ENCODE measurements at places on chromosomes 11 and 22.

GRCh38 chr11:47437746-47438418 lies 11.1 kb downstream of the RAPSN start:
- no peak for DNase-seq

- DNase-seq, result no peak
Measured at GRCh38 chr11:41872870-41873269, 413.4 kb upstream of the LRRC4C start.

- no peak for DNase-seq
Measured at GRCh38 chr22:33653532-33654063, 266.7 kb downstream of the LARGE1 start.

GRCh38 chr11:129440028-129440713 lies 64.5 kb downstream of the BARX2 start:
- no peak for DNase-seq

DNA sequence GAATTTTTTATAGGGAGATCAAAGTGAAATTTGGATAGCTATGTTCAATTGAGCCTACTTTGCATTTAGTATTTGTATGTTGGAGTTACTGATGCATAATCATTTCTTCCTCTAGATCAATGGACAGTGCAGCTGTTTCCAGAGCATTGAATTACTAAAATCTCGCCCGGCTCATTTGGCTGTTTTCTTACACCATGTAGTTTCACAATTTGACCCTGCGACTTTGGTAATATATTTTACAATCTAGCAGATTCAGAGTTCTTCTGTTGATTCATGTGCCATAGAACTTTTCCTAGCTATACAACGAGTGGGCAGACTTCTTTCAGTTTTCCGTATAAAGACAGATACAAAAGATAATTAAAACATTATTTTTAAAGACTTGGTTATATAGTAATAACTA lies 70.0 kb upstream of the GRIK4 start:
- DNase-seq, result no peak

- DNase-seq, result no peak
Measured at GRCh38 chr22:23708270-23708669, 17.5 kb downstream of the RGL4 start.

- no peak for DNase-seq
Measured at GRCh38 chr22:25120093-25120561, 79.5 kb upstream of the CRYBB3 start.

- peak; percentile 42 for DNase-seq
Measured at GRCh38 chr22:50727678-50728522, 10.1 kb upstream of the ACR start.

DNA sequence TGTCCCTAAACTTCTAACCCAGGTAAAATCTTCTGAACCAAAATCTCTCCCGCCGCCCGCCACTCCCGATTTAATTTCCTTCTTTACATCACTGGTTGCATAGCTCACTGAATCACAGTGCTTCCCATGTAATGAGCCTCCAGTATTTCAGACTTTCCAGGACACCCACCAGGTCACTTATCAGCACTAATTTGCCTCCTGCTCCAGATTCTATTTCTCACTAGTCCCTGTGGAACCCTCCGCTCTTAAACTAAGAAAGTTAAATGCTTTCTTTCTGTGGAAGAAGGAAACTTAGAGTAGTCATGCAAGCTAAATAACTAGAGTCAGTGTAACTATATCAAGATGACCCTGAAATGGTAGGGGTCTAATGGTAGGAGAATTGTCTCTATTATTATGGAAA lies 106.6 kb upstream of the OPCML start:
- DNase-seq, result no peak

GRCh38 chr11:118923721-118924587 lies 1.8 kb downstream of the BCL9L start:
- DNase-seq, result peak; percentile 66

- DNase-seq, result no peak
Measured at GRCh38 chr22:33888821-33889220, 31.5 kb downstream of the LARGE1 start.

- no peak for DNase-seq
Measured at GRCh38 chr22:49156662-49157285, 670.9 kb downstream of the BRD1 start.

DNA sequence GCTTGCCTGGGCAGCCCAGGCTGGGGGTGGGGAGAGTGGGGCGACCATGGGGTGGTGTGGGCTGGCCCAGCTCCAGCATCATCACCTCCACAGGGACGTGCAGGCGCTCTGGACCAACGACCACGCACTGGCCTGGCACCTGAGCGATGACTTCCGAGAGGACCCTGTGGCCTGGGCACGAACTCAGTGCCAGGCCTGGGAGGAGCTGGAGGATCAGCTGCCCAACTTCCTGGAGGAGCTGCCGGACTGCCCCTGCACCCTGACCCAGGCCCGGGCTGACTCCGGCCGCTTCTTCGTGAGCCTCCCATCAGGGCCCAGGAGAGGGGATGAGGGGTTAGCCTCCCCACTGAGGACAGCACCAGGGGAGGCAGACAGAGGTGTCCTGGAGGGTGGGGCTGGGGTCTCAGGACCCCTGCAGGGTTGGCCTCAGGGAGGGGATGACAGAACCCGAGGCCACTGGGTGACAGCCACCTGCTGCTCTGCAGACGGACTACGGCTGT lies 3.8 kb downstream of the SUSD2 start:
- DNase-seq, result peak; percentile 49

GRCh38 chr11:57126766-57127400 lies 54.9 kb upstream of the LRRC55 start:
- no peak for DNase-seq

All from Right ventricle myocardium inferior (tissue), 1 donor.